ENCODE measurements at places on chromosomes 2 and 18. TPM values are rescaled to one million over a fixed set of nuclear protein-coding genes. Genes with fewer than 3 reads are reported as not detected.

The CASP10 gene
- 8.3 TPM for total RNA-seq

The GALNT13 gene
- 0.25 TPM for total RNA-seq

The GATA6 gene
- 9.8 TPM for total RNA-seq

The CPSF3 gene
- total RNA-seq, result 19.4 TPM

The REG3A gene
- not detected for total RNA-seq

The SNORC gene
- total RNA-seq, result not detected

The SERPINB2 gene
- total RNA-seq, result 25.5 TPM

The KLHL14 gene
- total RNA-seq, result 0.98 TPM

The PHLPP1 gene
- 20.6 TPM for total RNA-seq

The MOGAT1 gene
- not detected for total RNA-seq

The ZC3H8 gene
- 15.7 TPM for total RNA-seq

The FAM124B gene
- 1.7 TPM for total RNA-seq

The CNTNAP5 gene
- not detected for total RNA-seq

The ANKRD44 gene
- total RNA-seq, result 46.4 TPM

The GRB14 gene
- 2.7 TPM for total RNA-seq

The EGR4 gene
- total RNA-seq, result not detected

The LCT gene
- not detected for total RNA-seq

The LYPD1 gene
- not detected for total RNA-seq

The LIMS3 gene
- 2.2 TPM for total RNA-seq

The IL1R1 gene
- total RNA-seq, result 79.6 TPM

The GLI2 gene
- total RNA-seq, result 16.2 TPM

The CDKL4 gene
- 2.7 TPM for total RNA-seq

The GAD1 gene
- not detected for total RNA-seq

The RBKS gene
- 2.2 TPM for total RNA-seq

The MARCHF4 gene
- total RNA-seq, result not detected

The RAB31 gene
- 26.0 TPM for total RNA-seq

The UGT1A6 gene
- total RNA-seq, result 14.0 TPM

The NR4A2 gene
- 17.2 TPM for total RNA-seq

The ANKRD62 gene
- total RNA-seq, result 1.2 TPM

The CD8A gene
- 6.9 TPM for total RNA-seq

The KYNU gene
- total RNA-seq, result 3.7 TPM

The CYP26B1 gene
- total RNA-seq, result 6.9 TPM

The DPP4 gene
- total RNA-seq, result 15.5 TPM

The CCBE1 gene
- total RNA-seq, result 2.9 TPM

The LIPG gene
- total RNA-seq, result 1.7 TPM

The WDR7 gene
- total RNA-seq, result 26.3 TPM

The PAPOLG gene
- 14.7 TPM for total RNA-seq

The ITPRID2 gene
- total RNA-seq, result 64.1 TPM

The WDR35 gene
- 8.3 TPM for total RNA-seq

The RAB27B gene
- total RNA-seq, result 6.1 TPM
